Activated naive CD4-positive, alpha-beta T cell (primary cell): ENCODE measurements at places on chromosomes 1 and 21.

- DNase-seq: no peak
Measured at GRCh38 chr1:14945132-14946010, 208.2 kb upstream of the TMEM51 start.

- DNase-seq: no peak
Measured at GRCh38 chr1:221740993-221741702, 741 bp downstream of the DUSP10 start.

- DNase-seq: no peak
Measured at GRCh38 chr1:162977944-162978568, 91.1 kb upstream of the RGS4 start.

GRCh38 chr1:37040773-37041172 is 6.5 kb upstream of the GRIK3 start:
- no peak for DNase-seq

- no peak for DNase-seq
Measured at GRCh38 chr1:23567996-23568607, 8.8 kb upstream of the ID3 start.

DNA sequence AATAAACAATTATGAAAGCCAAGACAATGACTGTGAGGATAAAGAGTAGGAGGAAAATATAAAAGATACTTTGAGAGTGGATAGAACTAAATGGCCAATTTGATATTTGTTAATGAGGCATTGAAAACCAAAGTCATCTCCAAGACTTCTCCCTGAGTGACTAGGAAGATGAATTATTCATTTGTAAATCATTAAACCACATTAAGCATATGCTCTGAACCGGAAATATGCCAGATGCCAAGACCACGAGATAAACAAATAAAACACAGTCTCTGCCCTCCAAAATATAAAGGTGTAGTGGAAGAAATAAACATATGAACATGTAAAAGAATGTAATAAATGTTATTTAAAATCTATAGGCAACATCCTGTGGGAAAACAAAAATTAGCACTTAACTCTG is 78.8 kb downstream of the MRPL39 start:
- no peak for DNase-seq

DNA sequence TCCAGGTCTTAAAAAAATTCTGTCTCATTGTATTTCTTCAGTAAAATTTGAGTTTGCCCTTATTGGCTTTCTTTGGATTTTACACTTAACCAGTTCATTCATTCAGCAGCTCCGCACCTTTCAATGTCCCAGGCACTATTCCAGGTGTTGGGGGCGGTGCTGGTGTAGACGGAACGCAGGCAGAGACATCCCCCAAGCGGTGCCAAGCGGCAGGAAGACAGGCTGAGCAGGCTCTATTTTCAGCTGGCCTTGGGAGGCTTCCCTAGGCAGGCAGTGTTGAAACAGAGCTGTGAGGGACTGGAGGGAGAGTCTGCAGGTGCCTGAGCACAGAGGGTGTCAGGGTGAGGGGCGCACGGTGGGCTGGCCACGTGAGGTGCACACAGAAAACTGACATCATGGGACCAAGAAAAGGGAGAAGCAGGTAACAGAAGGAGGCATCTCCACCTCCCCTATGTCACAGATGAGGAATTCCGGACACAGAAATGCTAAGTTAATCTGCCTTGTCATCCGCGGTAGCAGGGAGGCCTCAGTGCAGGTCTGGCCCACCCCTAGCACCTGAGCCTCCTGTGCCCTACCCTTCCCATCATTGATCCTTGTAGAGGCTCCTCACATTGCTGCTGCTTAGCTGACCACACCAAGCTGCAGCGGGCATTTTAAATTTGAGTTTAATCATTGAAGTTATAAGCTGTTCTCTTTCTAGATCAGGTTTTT is 40.8 kb downstream of the SLC37A1 start:
- no peak for DNase-seq

GRCh38 chr1:171819946-171820345 is 21.4 kb upstream of the DNM3 start:
- DNase-seq: no peak

DNA sequence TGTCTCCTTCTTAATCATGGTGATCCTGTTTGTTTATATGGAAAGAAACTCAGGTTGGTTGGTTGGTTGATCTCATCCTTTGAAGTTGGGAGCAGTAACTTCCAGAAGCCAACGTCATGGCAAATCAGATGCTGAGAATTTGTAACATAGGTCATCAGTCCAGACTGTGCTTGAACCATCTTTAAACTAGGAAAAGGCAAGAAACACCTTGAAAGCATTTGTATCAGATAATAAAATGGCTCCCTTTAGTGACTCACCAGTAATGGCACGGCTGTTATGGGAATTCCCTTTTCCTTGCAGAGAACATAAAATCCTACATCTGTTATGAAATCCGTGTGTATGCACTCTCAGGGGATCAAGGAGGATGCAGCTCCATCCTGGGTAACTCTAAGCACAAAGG is 58.1 kb downstream of the SERBP1 start:
- no peak for DNase-seq

- DNase-seq: no peak
Measured at GRCh38 chr1:243288062-243288461, 32.2 kb downstream of the SDCCAG8 start.

DNA sequence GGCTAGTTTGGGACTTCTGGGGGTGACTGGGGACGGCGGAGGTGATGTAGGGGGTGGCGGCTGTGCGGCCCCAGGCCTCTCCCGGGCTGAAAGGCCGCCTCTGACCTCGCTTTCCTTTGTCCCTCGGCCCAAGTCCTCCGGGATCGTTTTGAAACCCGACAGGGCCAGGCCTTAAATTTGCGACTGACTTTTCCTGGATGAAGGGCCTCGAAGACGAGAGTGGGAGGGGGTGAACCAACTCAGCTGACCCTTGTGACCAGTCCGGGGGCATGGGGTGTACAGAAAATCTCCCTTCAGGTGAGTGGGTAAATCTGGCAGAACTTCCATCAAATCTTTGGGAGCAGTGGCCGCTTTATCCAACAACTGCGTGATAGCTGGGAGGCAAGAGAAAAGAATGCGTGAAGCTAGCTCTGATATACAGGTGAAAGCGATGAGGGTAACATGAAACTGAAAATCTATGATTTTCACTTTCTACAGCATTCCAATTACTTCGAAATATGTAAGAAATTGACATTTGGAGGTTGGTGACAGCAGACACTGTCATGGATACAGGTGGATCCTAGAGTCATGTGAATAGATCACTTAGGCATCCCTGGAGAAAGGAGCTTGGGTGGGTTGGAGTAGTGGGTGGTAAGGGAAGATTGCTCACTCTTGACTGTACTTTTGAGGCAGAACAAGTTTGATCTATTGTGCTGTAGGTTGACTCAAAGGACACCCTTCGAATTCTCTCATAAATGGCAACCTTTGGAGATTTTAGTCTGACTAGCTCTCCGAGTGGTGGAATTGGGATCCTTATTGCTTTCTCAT is 885 bp downstream of the AHCYL1 start:
- DNase-seq: no peak

DNA sequence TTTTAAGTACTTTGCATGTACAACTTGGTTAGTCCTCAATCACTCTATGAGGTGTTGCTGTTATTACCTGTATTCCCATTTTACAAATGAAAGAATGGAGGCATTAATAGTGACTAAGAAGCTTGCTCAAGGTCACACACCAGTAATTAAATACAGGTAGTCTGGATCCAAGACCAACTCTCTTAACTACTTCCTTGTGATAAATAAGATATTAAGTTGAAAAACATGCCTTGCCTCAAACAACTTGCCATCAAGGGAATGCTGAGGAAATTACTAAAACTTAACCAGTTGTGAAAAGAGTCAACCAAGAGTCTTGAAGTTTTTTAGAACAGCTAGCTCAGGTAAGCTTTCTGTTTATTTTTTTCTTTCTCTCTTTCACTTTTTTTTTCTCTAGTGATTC is 21.0 kb upstream of the LAMC1 start:
- no peak for DNase-seq

DNA sequence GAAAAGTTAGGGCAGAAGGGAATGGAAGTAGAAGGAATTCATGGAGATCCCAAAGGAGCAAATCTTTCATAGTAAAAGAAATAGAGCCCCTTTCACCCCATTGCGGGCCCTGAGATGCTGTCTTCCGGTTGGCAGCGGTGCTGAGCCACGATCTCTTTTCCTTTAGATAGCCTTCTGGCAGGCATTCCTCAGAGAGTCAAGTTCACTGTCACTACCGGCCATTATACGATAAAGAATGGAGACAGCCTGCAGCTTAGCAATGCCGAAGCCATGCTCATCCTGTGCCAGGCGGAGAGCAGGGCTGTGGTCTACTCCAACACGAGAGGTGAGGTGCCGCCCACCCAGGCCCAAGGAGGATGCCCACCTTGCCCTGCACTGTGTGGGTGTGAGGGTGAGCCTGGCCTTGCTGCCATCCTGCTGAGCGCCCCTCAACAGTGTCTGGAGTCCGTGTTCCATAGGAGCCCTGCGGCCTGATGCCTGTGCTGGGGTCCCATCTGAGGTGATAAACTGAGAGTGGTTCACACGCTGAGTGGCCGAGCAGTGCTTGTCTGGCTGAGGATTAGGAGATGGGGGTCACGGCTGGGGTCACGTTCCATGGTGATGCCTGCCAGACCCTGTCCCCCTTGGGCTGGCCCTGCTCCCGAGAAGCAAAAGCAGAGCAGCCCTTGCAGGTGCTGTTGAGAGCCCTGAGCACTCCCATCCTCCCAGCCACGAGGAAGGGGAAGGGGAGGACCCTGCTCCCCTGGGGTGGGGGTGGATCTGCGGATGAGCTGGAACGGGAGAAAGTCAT is 20.4 kb upstream of the PWP2 start:
- no peak for DNase-seq

GRCh38 chr21:42677339-42678321 is 24.2 kb downstream of the PDE9A start:
- no peak for DNase-seq

DNA sequence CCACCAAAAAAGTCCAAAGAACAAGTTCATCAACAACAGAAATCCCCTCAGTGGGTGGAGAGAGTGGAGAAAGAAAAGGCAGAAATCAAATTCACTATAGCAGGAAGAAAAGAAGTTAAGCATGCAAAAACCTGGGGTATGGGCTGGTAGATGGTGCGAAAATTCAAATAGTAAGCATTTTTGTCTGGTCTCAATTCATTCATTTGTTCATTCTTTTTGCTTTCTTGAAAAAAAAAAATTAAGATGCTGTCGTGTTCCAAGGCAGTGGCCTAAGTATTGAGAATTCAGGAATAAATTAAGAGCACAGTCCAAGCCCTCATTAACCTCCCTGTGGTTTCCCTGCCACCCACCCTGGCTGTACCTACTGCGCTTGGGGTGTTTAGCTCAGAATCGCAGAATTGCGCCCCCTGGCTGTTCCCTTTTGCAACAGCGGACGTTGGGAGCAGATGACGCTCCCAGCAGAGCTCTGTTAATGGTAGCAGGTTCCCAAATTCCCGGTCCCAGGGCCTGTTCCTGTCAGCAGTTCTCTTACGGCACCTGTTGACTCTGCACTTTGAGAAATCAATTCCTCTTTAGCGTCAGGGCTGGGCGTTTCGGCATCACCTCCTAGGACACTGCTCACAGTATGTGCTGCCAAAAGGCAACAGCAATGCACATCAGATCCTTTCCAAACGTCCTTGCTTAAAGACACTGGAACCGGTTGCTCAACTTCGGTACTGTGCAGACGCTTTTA is 34.0 kb upstream of the SSX2IP start:
- peak; percentile 9 for DNase-seq

DNA sequence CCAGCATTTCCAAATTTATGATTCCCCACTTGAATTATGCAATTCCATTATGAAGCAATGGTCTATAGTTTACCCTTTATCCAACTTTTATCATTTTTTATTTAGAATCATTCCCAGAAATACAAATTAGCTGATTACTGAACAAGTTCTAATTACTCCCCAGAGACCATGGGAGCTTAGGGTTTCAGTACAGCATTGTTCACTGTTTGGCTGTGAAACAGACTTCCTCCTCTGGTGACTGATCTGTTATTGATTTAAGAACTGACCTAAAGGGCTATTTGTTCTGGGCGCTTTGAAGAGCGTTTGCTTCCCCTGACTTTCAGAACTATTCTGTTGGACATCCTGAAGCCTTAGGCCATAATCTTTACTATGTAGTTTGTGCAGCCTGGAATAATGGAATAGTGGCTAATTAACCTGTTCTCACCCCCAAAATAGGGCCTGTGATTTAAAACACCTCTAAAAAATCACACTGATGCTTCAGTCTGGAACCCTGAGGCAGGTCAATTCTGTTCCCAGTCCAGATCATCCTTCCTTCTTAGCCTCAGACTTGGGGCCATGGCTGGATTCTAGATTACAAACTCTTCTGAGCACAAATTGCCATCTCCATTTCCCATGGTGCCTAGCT is 58.7 kb downstream of the ALG14 start:
- no peak for DNase-seq

- DNase-seq: no peak
Measured at GRCh38 chr1:95023399-95024043, 49.2 kb downstream of the ALG14 start.

- DNase-seq: no peak
Measured at GRCh38 chr1:14994841-14995437, 158.6 kb upstream of the TMEM51 start.

DNA sequence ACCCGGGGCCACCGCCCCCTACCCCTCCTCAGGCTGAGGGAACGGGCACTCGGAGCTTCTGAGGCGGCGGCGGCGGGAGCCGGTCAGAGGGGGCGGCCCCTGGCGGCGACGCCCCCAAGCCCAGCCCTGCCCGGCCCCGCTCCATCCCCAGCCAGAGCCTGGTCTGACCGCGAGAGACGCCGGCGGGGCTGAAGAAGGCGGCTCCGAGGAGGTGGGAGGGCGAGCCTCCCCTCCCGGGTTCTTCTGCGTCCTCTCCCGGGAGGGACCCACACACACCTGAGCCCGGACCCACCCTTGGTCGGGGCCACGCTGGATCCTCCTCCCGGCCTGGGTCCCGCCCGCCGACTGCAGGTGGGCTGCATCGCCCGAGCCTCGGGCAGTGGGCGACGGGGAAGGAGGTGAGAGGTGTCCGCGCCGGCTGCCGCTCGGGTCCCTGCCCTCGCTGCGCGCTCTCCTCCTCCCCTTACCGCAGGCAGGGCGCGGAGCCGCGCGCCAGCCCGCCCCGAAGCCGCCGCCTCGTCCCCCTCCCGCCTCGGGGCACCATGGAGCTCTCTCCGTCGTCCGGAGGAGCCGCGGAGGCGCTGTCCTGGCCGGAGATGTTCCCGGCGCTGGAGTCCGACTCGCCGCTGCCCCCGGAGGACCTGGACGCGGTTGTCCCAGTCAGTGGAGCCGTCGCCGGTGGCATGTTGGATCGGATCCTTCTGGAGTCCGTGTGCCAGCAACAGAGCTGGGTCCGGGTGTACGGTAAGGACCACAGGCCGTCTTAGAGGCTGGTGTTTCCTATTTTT is at the start of gene RASAL2:
Gene RASAL2 (plus strand): TSS at position 154 of the 788 bp plus-strand sequence. CDS start 389 bp downstream, at position 543.
- DNase-seq: no peak

GRCh38 chr1:2480236-2480985 is 4.3 kb downstream of the PLCH2 start:
- no peak for DNase-seq

DNA sequence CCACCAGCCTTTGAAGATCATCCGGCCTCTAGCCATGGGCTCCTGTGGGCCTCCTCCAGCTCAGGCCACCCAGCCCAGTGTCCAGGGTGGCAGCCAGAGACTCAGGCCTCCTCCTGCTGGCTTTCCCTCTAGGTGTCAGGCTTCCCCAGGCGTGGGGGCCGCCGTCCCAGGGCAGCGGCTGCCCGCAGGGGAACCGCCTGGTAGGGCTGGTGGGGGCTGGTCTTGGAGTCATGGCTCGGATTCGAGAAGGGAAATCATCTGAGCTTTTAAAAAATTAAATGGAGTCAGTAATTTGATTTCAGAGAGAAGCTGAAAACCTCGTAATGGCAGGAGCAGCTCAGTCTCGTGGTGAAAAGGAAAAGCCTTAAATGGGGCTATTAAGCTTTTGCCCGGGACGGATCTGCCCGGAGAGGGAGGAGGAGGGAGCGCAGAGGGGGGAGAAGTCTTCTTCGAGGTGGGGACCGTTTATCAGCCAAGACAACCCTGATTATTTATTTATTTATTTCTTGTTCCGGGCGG is 66.4 kb upstream of the TARDBP start:
- no peak for DNase-seq

- peak; percentile 24 for DNase-seq
Measured at GRCh38 chr1:27403065-27403726, 10.8 kb downstream of the GPR3 start.
